Activated CD4-positive, alpha-beta T cell treated with anti-CD3 and anti-CD28 coated beads for 36 hours (primary cell): ENCODE measurements at places on chromosomes 6 and 20. TPM values are rescaled to one million over a fixed set of nuclear protein-coding genes. Genes with fewer than 3 reads are reported as not detected.

DNA sequence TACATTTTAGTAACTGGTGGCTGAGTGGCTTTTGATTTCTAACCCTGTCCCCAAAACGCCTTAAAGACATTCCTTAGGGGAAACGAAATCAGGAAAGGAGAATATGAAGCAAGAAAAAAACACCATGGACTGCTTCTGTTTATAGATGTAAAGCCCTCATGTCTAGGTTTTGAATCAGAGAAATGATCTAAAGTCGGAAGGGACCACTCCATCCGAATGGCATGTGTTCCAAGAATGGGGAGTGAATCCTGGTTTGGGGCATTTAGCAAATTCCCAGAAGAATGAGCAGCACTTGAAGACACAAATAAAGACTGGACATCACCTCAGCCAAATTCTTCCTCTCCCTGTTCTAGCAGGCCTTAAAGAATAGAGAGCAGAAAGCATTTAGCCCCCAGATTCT lies 65.6 kb downstream of the CAP2 start:
- DNase-seq: no peak

DNA sequence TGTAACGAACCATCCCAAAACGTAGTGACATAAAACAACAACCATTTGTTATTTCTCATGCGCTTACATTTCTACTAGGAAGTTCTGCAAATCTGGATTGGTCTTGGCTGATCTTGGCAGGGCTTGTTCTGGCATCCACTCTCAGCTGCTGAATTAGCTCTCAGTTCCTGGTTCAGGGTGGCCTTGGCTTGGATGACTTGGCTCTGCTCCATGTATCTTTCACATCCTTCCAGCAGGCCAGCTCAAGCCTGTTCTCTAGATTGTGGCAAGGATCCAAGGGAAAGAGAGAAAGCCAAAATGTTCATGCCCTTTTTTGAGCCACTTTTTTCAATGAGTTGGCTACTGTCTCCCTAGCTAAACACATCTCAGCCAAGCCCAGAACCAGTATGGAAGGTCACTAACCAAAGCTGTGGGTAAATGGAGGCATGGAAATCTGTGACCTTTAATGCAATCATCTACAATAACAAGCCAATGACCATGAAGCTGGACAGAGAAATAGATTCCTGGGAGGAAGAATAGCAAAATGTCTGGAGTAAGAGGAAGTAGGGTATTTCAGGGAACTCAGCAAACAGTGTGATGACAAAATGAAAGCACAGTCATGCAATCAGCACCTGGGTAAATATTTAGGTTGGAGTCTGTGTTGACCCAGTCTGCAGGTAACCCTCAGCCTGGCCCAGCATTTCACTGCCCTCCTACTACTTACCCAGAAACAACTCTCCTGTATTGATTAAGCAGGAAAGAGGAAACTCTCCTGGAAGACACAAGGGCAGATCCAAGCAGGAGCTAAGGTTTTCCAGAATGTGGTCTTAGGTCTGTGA lies 32.7 kb upstream of the SNAP25 start:
- DNase-seq: no peak

DNA sequence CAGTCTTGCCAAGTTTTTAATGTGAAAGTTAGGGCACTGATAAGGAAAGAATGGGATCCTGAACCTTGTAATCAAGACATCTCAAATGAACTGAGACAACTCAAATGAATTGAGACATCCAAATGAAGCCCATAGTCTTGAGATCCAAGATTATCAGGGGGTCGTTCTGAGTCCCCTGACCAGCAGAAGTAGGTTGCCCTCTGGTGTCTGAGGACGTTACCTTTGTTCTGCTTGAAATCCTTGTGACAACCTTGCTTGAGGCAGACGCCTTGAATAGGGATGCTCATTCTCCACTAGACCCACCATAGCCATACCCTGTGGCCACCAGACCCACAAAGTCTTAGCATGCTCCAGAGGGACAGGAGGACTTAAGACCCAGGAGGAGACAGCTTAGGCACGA lies 37.7 kb downstream of the ZBTB9 start:
- no peak for DNase-seq

DNA sequence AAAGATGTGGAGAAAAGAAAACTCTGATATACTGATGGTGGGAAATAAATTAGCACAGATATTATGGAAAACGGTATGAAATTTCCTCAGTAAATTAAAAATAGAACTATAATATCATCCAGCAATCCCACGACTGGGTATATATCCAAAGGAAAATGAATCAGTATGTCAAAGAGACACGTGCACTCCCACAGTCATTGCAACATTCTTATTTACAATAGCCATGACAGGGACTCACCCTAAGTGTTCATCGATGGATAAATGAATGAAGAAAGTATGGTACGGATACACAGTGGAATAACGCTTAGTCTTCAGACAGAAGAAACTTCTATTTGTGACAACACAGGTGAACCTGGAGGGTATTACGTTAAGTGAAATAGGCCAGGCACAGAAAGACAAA lies 5.7 kb upstream of the ADTRP start:
- DNase-seq: no peak

DNA sequence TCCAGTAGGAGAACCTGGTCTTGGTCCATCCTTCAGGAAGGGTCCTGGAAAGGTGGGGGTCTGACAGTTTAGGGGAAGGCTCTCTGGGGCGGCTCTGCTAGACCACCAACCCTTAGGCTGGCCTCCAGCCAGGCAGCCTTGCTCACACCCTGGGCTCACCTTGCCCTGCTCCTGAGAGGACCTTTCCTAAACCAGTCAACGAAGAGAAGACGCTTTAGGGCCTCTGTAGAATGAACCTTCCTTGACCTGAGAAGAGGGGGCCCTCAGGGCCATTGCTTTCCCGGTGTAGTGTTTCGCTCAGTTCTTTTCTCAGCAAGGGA lies 1.1 kb downstream of the CDC25B start:
- no peak for DNase-seq

DNA sequence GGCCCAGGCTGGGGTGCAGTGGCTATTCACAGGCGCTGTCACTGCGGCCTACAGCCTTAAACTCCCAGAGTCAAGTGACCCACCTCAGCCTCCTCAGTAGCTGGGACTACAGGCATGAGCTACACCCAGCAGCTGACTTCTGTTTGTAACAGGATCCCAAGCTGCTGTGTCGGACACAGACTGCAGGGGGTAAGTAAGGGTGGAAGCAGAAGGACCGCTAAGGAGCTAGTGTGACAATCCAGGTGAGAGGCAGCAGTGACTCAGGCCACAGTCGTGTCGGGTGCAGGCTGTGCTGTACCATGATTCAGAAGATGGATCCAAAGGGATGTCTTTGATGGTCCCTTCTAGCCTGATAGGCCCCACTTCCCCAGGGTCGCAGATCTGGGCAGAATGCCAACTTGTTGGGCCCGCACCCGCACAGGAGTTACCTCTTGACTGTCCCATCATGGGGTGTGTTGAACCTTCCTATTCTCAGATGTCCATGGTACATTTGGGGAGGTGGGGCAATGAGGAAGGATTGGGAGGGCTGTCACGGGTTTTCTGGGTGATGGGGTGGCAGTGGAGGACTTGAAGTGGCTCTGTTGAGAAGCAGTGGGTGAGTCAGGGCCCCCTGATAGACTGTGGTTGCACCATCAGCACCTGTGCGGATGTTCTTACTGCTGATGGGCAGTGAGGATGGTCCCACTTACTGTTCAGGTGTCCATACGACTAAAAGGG lies 25.3 kb downstream of the AAR2 start:
- no peak for DNase-seq

GRCh38 chr20:25489221-25489871 lies 81.9 kb downstream of the GINS1 start:
- DNase-seq: no peak

DNA sequence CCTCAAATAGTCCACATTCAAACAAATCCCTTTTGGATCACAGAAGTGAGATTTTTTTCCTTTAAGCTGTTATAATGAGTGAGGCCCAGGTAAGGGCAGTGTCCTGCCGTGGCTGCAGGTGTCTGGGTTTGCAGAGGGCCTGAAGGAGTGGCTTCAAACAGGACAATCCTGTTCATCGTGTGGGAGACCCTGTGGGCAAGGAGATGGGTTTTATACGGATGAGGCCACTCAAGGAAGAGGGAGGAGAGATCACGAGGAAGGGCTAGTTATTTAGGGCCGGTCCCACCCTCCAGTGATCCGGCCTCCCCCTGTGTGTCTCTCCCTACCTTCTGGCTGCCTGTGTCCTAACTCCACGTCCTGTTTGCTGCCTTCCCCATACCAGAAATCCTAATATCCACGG lies 33.8 kb downstream of the PPP1R14C start:
- no peak for DNase-seq

- no peak for DNase-seq
Observed at GRCh38 chr6:169648092-169648491, 53.7 kb downstream of the WDR27 start.

Gene TCF21
- not detected for total RNA-seq

DNA sequence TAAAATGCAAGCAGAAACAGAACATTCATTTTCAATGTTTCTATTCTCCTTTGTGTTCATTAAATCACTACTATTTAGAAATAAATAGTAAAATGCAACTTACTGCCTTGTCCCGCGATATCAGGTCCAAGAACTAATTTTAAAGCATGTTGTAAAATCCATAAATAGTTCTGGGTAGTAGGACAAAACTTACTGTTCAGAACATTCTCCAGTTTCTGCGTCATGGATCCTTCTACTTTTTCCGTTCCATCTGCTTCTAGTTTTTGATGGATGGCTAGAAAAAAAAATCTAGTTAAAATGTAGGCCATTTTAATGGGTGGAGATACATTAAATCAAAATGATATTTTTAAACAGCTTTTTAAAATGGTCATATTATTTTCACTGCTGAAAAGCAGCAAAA lies 47.0 kb downstream of the HUS1B start:
- DNase-seq: no peak

Gene MMS22L
- 33.9 TPM for total RNA-seq

- no peak for DNase-seq
Observed at GRCh38 chr6:53857318-53858094, 62.7 kb downstream of the LRRC1 start.

DNA sequence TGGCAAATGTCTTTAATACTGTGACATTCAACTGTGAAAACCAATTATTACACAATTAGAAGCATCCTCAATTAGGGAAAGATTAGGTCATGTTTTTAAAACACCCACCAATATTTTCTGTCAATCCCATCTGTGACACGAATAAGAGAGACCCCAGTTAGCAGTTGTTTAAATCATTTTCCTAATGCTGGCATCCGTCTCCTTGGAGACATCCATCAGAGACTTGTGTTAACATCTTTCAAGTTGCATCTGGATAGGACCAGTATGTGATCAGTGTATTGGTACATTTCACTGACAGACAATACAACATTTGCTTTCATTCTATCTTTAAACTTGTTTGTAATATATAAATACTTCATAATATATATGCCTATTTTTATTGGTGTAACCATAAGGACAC lies 420.7 kb upstream of the RNF217 start:
- DNase-seq: no peak

DNA sequence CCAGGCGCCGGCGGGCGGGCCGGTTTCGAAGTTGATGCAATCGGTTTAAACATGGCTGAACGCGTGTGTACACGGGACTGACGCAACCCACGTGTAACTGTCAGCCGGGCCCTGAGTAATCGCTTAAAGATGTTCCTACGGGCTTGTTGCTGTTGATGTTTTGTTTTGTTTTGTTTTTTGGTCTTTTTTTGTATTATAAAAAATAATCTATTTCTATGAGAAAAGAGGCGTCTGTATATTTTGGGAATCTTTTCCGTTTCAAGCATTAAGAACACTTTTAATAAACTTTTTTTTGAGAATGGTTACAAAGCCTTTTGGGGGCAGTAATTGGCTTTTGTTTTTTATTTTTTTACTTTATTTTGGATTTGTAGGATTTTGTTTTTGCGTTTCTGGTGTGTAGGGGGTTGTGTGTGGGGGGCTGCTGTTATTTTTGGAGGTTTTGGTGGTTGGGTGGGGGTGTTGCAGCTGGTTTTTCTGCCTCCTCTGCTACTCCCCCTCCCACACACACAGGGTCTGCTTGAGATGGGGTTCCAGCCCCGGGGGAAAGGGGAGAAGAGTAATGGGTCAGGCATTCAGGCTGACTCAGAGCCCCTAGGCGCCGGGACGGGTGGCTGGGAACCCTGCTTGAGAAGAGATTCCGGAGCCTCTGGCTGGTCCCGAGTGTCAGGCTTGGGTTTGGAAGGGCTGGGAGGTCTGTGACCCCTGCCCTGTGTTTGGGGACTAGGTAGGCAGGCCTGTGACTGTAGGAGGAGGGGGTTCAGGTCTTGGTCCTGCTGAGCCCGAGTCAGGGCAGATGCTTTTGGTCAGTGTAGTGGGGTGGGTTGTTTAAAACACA lies 2.0 kb downstream of the CEBPB start:
- peak; percentile 94 for DNase-seq

- no peak for DNase-seq
Observed at GRCh38 chr20:38471245-38471644, 1.4 kb upstream of the RALGAPB start.

- no peak for DNase-seq
Observed at GRCh38 chr20:34689486-34689885, 12.6 kb upstream of the PIGU start.

Gene RAET1L
- total RNA-seq: not detected

- DNase-seq: no peak
Observed at GRCh38 chr6:17967668-17968518, 19.5 kb downstream of the KIF13A start.

DNA sequence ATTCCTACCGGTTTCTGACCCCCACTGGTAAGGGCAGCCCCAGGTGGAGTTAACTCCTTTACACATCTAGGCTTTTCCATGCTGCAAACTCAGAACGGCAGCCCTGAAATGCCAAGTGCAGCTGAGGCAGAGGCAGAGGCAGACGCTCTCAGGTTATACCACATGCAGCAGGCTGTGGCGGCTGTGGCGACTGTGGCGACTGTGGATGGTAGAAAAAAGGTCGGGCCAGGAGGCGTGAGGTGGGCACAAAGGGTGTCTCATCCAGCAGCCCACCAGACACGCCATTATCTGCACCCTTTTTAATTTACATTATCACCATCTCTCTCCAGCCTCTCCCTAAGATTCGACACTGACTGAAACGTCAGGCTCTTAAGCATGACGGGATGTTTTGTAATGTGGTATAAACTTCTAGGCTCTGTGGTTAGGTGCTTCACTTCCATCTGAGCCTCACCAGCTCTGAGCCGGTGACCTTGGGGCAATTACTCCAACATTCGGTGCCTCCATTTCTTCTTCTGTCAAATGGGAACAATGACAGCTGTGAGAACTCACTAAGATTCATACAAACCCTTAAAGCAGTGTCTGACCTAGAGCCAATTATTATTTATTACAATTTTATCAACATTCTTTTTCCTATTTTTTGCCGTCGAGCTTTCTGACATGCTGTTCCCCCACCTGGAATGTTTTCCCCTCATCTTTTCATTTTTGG lies 8.2 kb downstream of the KIZ start:
- DNase-seq: no peak

Gene IL17F
- total RNA-seq: 157 TPM

DNA sequence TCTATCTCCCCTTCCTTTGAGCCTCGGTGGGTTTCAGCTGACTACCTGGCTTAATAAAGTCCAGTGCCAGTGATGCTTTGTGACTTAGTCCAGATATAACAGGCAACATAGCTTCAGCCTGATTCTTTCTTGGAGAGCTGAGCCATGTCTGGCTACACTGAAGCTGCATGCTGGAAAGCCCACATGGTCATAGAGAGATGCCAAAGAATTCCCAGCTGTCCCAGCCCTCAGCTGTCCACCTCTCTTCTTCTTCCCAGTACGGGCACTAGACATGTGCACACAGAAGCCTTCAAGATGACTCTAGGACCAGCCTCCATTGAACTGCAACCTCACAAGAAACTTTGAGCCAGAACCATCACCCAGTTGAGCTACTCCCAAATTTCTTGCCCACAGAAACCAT lies 154.1 kb upstream of the MYLIP start:
- DNase-seq: no peak

GRCh38 chr6:134746140-134746539 lies 203.8 kb downstream of the ALDH8A1 start:
- DNase-seq: no peak

Gene PDYN
- not detected for total RNA-seq

Gene RSPO4
- total RNA-seq: not detected
